AG20443 (cell line): ENCODE measurements at places on chromosomes 7 and 10.
A peak's percentile ranks its signal among the peaks of the same experiment; 100 is the strongest.

- no peak for DNase-seq
These were observed 44.5 kb downstream of the RBM28 start for GRCh38 chr7:128299109-128299607.

GRCh38 chr10:131775833-131776232 lies 125.0 kb upstream of the PPP2R2D start:
- no peak for DNase-seq

GRCh38 chr7:115475206-115475605 lies 553.3 kb downstream of the MDFIC start:
- DNase-seq, result no peak

GRCh38 chr7:50226669-50227068 lies 77.8 kb upstream of the IKZF1 start:
- no peak for DNase-seq

DNA sequence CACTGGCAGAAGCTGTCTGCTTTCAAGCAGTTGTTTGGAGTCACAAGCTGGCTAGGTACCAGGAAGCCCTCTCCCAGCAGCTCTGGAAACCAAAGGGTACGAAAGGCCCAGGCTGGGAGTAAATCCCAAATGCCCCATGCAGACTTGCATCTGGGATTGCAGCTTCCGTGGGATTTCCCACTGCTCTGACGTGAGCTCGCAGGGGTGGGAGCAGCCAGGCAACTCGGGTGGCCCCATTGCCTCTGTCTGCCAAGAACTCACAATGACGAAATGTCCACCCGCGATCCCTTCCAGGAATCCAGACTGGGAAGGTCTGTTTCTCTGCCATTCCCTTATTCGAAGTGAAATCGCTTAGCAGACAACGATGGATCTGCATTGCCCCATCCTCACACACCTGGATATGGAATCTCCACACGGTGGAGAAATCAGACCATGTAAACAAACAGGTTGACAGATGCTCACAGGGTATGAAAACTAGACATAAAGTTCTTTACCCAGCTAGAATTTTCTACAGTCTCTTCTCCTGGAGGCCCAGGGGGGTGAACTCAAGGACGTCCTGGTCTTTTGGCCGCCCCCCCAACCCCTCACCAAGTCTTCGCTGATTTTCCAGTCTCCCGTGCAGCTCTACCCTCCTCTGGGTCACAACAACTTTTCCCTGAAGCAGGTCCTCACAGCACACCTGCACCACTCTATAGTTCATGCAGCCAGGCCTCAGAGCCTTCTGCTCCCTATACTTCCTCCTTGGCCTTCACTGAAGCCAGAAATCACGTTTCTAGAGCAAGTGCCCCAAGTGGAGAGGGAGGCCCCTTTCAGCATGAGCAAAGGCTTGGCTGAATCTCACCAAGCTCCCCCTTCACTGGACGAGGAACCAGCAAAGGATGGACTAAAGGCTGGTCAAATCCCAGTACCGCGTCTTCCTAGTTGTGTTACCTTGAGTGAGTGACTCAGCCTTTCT lies 20.0 kb downstream of the SH3PXD2A start:
- peak; percentile 90 for DNase-seq

- DNase-seq, result no peak
These were observed 75.8 kb downstream of the MPLKIP start for GRCh38 chr7:40058636-40059035.
